Activated naive CD4-positive, alpha-beta T cell (primary cell): ENCODE measurements at places on chromosomes 6 and 20.

- no peak for DNase-seq
These were observed 64.4 kb downstream of the EZR start for GRCh38 chr6:158754738-158755137.

GRCh38 chr20:21933526-21933925 is 228.1 kb downstream of the PAX1 start:
- DNase-seq: no peak

DNA sequence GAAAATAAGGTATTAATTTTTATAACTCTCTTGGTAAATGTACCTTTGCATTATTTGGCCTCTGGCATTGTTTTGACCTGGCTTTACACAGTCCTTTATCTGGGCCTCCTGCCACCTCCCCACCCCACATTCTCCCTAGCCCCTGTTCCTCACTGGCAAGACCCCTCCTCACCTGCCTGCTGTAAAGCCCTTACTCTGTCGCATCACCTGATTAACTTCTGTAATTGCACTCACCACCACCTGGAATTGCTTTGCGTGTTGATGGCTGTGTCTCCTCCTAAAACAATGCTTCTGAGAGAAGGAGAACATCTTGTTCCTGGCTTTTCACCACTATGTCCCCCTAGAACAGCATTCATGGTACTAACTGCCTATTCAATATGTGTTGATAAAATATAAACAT is 24.8 kb downstream of the SNX9 start:
- no peak for DNase-seq

GRCh38 chr6:40346246-40346645 is 240.9 kb downstream of the LRFN2 start:
- no peak for DNase-seq

DNA sequence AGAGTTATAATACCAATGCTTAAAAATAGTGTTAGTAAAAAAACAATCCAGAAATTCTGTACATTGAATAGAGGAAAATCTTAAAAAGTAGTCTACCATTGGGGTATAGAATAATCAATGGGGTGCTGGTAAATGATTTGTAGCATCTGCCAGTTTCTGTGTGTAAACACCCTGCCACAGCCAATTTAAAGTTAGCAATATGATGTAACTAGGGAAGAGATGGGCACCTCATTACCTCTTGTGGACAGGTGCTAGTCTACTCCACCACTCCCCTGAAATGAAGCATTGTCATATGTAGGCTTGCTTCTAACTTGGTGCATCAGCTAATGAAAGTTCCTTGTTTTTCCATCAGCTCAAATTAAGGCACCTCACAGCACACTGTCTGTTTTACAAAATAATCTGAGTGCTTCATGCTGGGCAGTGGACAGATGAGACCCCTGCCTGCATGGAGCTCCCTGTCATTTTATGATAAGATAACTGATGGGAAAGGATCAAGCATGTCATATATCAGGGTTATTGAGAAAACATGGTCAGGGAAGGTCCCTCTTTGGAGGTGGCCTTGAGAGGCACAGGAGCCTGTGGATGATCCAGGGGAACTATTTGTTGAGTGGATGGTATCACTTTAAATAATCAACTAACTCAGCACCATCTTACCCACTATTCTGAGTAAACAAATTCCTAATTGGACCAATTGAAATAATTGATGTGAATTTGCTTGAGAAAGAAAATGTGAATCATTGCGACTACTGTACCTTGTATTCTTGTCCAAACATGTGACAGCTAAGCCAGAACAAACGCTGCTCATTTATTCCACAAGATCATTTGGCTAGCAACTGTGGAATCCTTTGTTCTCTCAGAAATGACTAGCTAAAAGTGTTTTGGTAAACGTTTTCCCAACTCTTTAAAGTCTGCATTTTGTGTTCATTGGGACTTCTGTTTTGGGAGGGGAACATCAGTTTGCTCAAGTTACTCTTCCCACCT is 45.9 kb upstream of the CSE1L start:
- no peak for DNase-seq

GRCh38 chr6:110596354-110596753 is 119.9 kb upstream of the SLC22A16 start:
- no peak for DNase-seq

DNA sequence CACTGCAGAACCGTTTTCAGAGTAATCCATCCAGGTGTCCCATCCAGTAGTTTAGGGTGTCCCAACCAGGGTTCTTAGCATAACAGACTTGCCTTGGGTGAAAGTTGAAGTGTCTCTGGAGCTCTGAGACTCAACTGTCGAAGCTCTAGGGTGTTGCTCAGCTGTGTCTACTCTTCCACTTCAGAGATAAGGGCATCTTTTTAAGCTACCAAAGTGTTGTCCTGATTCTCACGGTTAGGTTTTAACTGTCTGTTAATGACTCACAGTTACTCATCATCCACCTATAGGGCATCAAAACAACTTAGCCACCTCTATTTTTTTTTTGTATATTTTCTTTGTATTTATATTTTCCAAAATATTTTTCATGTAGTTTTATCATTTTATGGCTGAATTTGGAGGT is 36.9 kb upstream of the TBX18 start:
- no peak for DNase-seq

DNA sequence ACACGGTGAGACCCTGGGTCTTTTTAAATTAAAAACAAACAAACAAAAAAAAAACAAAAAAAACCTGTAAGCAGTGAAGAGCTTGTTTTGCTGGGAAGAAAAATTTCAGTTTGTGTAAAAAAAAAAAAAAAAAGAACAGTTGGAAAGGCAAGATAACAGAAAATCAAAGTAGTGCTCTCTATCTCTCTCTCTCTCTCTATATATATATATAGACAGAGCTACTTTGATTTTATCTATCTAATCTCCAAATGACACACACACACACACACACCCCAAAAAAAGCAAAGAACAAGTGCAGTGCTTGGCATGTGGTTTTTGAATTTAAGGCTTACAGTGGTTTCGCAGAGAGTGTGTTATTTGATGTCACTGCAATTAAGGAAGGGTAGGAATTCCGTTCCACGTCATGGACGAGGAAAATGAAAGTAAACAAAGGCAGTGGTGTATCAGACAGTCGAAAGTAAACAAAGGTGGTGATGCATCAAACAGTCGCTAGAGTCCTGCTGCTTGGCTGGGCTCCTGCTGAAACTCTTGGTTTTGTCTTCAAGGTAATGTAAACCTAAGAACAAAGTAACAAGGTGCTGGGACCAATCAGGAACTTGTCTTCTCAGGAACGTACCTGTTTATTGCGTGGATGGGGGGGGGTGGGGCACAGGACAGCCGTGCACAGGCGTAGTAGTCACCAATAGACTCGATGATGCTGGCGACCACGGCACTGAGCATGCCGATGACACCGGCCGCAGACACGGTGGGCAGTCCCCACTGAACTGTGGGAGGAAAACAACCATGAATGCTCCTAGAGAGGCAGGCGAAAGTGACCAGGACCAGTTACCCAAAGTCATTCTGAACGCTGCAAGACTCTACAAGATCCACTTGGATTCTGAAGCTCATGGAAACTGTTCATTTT is 131.8 kb downstream of the SLC23A2 start:
- no peak for DNase-seq

DNA sequence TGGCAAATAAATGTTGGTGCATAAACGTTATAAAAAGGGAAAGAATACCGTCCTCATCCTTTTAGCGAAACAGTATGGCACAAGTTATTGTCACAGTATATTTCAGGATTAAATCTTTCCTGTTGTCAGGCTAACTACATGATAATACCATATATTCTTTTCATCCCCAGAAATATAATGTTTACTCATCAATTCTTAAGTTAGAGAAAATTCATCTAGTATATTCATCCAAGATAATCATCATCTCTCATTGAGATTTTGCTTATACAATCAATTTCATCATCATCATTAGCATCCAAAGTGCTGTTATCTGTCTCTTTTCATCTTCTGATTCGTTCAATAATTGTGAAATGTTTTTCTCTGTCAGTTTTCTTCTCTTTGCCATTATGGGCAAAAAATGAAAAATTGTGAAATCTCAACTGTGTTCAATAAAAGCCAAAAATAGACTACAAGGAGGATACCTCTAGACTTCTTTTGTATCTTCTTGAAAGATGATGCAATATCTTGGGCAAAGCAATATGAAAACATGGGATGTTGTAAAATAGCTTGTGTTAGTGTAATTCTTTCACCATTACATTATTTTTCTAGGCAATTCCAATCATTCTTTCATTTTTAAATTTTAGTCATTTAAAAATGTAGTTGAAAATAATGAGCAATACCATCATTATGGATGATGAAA is 2.6 kb downstream of the SPACA1 start:
- DNase-seq: no peak

DNA sequence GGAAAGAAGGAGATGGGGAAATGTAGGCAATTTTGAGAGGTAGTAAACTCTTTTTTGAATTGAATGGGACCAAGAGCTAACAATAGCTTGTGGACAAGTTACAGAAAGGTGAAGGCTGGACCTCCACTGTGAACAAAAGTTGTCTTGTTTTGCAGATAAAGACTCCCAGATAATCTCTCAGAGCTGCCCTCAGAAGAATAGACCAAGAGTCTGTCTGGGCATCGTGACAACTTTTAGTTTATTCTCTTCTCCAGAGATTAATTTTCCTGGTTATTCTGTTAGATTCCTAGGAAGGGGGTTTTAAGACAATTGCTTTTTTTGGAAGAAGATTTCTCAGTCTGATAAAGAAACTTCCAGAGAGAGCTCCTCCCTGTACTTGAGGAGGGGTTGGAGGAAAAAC is 161.9 kb downstream of the COL19A1 start:
- DNase-seq: no peak

DNA sequence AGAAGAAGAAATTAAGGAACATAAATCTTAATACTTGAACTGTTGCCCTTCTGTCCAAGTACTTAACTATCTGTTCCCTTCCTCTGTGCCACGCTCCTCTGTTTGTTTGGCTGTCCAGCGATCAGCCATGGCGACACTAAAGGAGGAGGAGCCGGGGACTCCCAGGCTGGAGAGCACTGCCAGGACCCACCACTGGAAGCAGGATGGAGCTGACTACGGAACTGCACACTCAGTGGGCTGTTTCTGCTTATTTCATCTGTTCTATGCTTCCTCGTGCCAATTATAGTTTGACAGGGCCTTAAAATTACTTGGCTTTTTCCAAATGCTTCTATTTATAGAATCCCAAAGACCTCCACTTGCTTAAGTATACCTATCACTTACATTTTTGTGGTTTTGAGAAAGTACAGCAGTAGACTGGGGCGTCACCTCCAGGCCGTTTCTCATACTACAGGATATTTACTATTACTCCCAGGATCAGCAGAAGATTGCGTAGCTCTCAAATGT is 17.1 kb downstream of the IRF4 start:
- no peak for DNase-seq

GRCh38 chr6:33654831-33655554 is 33.9 kb downstream of the ITPR3 start:
- no peak for DNase-seq

GRCh38 chr6:93447874-93448273 is 28.5 kb upstream of the EPHA7 start:
- no peak for DNase-seq
